ENCODE measurements at places on chromosomes 11 and 22.

- DNase-seq = no peak
These were observed 128.0 kb downstream of the DSCAML1 start for GRCh38 chr11:117669062-117669461.

DNA sequence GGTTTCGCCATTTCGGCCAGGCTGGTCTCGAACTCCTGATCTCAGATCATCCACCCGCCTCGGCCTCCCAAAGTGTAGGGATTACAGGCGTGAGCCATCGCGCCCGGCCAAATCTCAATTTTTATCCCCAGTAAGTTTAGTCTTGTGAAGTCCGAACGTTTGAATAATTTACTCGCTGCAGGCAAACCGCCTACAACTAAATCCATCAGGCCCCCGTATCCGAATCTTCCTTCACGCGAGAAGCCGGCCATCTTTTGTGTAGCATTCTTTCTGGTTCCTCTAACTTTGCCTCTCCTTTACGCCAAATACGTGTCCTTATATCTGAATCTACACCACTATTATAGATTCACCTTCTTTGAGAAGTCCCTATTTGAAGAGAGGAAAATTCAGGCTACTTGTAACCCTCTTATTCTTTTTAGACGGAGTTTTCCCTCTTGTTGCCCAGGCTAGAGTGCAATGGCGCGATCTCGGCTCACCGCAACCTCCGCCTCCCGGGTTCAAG is 581 bp upstream of the EIF3L start:
- DNase-seq = no peak

DNA sequence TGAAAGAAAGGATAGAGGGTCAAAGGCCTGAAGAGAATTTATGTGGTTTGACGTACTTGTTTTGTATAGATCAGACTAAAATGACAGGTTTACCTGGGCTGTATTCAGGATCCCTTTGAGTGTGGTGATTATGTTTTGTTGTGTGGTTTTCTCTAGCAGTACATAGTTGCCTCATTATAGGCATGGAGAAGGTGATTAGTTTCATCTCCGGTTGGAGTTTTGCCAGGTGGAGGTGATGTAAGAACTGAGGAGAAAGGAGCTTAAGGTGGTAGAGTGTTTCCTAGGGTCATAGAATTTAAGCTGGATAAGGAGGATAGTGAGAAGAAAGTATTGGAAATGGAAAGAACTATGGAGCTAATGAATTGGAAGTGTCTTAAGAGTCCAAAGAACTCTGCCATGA is 229.0 kb downstream of the TMEM135 start:
- no peak for DNase-seq

DNA sequence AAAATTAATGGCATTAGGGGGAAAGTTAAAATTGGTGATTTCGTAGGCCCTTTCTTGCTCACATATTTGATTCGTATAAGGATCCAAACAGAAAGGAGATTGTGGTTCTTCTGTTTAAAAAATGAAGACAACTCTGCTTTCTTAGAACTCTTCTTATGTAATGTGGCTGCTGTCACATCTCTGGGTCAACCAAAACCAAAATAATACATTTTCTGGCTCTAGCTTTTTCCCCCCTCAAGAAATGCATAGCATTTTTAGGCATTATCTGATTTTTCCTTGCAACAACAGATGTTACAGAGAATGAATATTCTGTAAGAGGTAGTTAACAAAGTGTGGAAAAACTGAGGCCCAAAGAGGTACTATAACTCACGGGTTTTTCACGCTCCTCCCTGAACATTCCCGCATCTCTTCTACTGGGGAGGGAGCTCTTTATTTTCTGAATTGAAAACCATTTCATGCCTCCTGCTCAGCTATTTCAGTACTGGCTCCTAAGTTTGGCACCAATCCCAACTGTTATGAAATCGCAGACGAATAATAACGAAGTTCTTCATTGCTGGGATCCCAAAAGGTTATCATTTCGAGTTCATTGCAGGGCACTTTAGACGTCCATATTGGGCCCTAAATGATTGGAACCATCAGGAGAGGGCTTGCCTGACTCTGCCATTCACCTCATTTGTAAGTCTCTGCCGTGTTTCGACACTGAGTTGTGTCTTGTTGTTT is 17.1 kb downstream of the GRAP2 start:
- DNase-seq = no peak

- DNase-seq = no peak
These were observed 2.0 kb downstream of the PNPLA5 start for GRCh38 chr22:43889860-43890253.

DNA sequence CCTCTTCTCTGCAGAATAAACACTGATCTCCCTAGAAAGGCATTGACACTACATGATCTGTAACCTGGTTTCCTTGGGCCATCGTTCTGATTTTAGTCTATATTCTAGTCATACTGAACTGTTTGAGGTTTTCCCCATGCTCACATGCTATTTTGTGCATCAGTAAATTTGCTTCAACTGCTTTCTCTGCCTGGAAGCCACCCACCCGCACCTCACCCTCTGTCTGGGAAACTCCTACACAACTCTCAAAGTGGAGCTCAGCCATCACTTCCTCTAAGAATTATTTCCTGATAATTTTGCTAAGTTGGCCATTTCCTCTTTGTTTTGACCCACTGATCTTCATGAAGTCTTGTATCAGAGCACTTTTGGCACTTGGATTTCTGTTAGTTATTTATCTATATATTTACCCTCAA is 36.1 kb downstream of the MMP20 start:
- DNase-seq = no peak

DNA sequence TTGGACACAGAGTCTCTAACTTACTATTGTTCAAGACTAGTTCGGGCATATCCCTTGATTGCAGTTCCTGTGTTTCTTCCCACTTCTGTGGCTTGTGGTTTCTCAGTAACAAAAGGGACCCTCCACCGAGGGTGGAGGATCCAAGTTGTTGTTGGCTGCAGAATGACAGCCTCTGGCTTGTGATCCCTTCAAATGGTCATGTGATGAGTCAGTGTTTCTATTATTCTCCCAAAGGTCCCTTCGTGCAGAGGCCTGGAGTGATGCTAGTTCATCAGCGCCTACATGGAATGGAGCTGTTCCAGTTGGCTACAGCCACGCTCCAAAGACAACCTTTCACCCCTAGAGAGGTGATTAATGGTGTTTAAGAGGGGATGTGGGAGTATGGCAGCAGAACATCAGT is 2.6 kb upstream of the VWCE start:
- DNase-seq = peak; percentile 72

GRCh38 chr11:132231656-132232347 is 861.4 kb downstream of the NTM start:
- no peak for DNase-seq

- no peak for DNase-seq
These were observed 25.5 kb upstream of the MGAT3 start for GRCh38 chr22:39431216-39431801.

DNA sequence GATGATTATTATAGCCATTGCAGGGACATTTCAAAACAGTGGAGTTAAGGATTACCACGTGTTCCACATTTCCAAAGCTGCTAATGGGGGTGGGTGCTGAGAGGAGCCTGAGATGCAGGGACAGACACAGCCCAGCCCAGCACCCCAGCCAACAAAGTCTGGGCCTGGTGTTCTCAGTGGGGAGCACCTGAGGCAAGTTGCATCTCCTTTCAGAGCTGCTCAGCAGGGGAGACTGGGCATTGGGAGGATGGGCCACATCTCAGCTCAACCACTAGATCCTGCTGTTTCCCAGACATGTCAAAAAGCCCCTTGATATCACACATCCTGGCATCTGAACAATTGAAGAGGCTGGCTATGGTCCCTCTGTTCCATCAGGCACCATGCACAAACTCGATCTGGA is 458.0 kb upstream of the KIRREL3 start:
- DNase-seq = no peak

DNA sequence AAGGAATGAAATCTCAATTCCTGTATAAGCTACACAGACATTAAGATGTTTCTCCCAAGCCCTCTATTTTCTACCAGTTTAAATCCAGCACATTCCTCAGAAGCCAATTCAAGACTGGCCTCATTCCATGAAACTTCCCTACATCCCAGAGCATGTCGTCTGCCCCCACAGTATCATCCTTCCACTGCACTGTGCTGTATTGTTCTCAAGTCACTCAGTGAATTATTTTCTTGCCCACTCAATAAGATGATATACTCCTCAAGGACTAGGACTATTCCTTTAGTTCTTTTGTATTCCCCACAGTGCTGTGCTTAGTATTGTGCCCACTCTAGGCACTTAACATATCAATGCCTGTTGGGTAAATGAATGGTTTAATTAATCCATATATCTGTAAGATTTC is 203.1 kb upstream of the BLID start:
- DNase-seq = no peak

- DNase-seq = peak; percentile 68
These were observed 11.4 kb downstream of the TUBA8 start for GRCh38 chr22:18121954-18122554.
